ENCODE measurements at places on chromosomes 4 and X. TPM values are rescaled to one million over a fixed set of nuclear protein-coding genes. Genes with fewer than 3 reads are reported as not detected.

The MAGEB2 gene
- total RNA-seq = not detected

The H2BW2 gene
- total RNA-seq = not detected

The DCAF8L2 gene
- total RNA-seq = not detected

The PNCK gene
- total RNA-seq = 9.3 TPM

The ETNPPL gene
- total RNA-seq = not detected

The ADH1C gene
- 25.3 TPM for total RNA-seq

The HERC5 gene
- 5.4 TPM for total RNA-seq

The ADGRG2 gene
- total RNA-seq = 2.0 TPM

The CXXC4 gene
- total RNA-seq = 0.74 TPM

The ZAR1 gene
- 2.5 TPM for total RNA-seq

The CT45A10 gene
- total RNA-seq = not detected

The VCX3B gene
- not detected for total RNA-seq

The RS1 gene
- total RNA-seq = not detected

The TLR3 gene
- total RNA-seq = 10.6 TPM

The DMP1 gene
- not detected for total RNA-seq
